ENCODE measurements at places on chromosomes 1 and 21.

DNA sequence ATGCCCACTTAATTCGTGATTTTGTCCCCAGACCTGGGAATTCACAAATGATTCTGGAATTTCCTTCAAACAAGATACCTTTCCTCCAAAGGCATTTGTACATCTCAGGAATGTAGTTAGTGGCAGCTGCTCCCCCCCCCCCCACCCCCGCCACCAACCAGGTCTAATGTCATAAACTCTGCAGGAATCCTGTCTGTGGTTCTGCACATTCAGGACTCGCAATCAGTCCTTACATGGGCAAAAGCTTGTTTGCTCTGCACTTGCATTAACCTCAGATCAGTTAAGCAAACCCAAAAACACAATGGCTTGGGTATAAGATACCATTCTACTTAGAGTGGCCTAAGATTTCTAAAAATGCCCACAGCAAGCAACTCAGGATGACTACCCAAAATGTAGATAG, 143.8 kb downstream of the TGFB2 start:
- DNase-seq = no peak

GRCh38 chr1:48967318-48967717, 190.6 kb upstream of the BEND5 start:
- no peak for DNase-seq

DNA sequence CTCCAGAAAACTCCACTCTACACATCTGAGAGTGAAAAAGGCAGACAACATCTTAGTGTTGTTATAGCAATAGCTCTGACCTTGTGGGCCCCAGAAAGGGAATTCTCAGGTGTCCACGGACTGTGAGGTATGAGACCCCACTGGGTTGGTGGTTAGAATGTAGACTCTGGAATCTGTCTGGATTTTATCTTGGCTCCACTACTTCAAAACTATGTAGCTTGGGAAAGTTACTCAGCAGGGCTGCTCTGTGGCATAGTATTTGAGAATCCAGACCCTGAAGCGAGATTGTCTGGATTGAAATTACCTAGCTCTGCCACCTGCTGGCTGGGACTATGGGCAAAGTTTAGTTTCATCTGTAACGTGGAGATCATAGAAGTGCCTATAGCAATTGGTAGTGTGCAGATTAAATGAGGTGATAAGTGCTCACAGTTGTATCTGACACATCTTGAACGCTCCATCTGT, 25.8 kb downstream of the PRDM2 start:
- no peak for DNase-seq

- no peak for DNase-seq
Measured at GRCh38 chr1:208641579-208642280, 397.5 kb upstream of the PLXNA2 start.

DNA sequence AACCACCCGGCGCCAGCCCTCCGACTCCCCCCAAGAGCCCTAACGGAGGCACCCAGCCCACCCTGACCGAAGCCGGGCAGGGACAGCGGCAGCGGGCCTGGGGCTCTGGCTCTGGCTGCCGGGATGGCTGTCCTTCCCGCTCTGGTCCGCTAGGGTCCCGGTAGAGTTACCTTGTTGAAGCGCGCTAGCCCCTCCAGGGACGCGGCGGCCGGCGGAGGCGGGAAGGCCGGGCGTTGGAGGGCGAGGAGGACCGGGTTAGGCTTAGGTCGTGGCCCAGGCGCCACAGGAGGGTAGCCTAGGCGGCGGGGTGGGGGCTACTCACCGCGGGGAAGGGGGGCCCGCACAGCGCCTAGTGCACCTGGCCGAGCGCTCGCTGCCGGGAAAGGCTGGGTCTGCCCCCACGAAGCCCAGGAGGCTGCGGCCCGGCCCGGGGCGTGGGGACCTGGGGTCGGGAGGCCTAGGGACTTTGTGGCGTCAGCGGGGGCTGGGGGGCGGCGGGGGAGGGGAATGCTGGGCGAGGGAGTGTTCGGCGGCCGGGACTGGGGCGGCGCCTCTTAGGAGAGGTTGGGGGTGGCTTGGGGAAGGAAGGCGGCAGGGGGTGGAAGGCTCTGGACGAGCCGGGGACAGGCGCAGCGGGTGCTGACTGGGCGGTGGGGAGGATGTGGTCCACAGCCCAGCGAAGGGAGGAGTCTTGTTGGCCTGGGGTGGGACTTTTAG, at the start of gene TRIM17:
Gene TRIM17, minus strand, starts transcription at position 645 of the 717 bp plus-strand sequence. CDS start 1,789 bp downstream, outside the sequence.
- no peak for DNase-seq

DNA sequence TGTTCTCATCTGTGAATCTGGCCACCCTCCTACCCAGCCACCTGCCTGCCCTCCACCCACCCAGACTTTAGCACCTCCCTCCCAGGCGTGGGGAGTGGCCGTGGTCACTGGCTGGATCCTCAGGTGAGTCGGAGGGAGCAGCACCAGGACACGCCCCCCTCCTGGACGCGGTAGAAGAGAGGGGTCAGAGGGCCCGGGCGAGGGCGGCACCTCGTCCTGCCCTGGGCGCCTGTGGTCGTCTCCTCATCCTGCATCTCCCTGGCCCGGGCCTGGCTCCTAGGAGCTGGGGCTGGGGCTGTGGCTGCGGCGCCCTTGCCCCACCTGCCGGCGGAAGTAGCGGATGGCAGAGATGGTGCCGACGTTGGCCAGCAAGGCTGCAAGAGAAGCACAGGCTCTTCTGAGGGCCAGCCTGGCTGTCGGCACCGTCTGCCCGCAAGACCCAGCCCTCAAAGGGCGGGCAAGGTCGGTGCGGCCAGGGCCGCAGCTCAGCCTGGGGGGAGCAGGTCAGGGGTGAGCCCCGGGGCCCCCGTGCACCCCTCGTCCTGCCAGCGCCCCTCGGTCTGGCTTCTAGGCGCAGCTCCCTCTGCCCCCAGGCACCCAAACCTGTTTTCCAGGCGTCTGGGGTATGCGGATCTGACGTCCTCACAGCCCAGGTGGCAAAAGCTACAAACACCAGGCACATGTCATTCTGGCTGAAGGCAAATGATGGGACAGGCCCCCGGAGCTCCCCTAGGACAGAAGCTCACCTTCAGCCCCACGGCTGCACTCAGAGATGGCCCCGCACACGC, 5.8 kb downstream of the PERM1 start:
- DNase-seq = no peak

DNA sequence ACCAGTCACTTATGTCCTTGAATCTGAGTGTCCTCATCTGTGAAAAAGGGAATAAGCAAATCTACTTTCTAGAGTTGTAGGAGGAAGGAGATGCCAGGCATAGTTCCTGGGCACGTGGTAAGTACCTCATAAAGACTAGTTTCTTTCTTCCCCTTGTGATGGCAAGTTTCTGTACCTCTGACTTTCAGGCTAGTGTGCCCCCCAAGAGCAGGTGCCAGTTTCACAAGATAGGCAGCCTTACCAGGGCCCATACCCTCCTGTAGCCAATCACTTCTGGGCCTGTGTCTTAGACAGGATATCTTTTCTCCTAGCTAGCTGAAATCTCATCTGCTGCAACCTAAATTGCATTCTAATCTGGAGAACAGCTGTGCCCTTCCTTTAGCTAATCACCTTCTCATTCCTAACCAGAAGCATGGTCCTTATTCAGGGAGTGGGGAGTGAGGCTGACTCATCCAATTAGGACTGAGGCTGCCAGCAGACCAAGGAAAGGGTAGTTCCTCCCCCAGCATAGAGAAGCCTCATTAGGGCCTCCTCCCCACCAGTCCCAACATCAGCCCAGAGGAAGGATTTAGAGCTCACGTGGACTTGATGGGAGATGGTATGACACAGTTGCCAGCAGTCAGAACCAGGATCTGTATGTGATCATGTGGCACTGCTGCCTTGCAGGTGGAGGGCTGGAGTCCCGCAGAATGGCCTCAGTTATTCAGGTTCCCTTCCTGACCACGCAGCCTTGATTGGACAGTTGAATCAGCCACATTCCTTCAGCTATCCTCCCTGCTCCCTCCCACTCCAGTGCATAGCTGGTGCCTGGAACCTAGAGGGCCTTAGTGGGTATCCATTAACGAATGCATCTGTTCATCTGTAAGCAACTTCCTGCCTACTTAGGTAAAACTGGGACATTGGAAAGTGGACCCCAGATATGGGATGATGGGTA, 7.9 kb downstream of the KLHDC8A start:
- DNase-seq = no peak

DNA sequence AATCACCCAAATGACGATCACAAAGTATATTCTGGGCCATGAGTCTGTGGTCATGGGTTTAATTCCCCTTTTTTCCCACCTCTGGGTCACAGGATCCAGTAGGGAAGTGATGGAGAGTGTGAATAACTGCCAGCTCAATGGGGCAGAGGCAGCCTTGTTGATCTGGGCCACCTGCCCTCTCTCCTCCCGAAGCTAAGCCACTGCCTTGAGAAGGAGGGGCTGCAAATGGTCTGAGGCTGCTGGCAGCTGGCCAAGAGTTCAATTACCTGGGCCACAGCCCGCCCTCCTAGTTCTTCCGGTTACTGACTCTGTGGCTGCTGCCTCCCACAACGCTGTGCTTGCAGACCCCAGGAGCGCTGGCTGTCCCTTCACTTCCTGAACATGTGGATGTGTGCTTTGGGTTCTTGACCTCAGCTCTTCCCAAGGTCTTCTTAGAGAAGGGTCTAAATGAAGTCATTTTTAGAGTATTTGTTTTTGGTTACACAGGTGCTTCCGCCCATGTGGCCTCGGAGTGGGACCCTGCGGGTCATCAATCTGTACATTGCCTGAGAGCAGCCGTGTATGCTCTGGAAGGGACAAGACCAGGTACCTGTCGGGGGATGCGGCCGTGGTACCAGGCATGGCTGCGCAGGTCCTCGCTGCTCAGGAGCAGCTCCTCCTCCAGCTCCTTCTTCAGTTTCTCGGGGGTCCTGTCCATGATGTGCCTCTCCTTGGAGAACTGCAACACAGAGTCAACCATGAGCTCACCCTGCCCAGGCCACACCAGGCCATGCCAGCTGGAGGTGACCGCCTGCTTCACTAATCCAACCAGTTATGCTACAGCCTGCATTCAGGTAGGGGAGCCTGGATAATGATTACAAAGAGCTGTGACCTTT, 89.7 kb downstream of the BCAR3 start:
- DNase-seq = no peak

DNA sequence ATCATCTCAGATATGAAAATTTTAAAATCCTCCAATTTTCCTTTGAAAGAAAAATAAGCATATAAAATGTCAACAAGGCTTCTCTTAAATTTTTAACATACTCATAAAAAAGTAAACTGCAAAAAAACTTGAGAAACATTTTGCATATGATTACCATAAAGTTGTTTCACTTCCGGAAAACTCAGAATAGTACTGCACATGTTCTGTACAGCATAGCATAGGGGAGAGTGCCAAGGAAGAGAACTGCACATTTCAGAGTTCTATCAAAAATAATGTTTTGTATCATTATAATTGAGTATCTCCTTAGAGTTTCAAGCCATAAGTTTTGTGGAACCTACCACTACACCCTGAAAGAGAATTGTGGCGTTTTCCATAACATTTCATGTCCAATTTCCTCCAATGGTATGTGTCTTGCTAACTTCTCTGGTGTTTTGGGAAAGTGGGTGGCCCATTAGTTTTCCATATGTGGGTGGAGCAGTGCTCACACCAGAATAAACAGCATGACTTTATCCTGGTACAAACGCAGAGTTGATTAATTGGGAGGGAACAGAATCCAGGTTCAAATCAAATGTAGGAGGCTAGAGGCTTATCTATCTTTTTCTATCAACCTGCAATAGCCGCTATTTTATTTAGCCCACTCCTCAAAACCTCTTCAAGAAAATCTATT, 430.9 kb downstream of the LMO4 start:
- DNase-seq = no peak

GRCh38 chr1:33013791-33014190, 22.9 kb downstream of the AK2 start:
- no peak for DNase-seq

DNA sequence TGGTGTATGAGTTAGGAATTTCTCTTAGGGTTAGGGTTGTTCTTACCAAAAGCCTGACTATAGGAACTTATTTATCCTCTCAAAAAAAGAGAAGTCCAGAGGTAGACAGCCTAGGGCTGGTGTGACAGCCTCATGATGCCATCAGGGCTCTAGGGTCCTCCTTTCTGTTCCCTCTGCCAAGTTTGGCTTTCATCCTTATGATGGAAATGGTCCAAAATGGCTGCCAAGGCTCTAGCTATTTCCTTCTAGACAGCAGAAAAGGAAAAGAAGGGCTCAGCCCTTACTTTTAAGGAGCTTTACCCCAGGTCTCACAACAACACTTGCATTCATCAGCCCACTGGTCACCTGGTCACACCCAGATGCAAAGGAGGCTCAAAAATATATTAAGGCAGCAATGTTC, 44.5 kb downstream of the IL12RB2 start:
- DNase-seq = no peak

DNA sequence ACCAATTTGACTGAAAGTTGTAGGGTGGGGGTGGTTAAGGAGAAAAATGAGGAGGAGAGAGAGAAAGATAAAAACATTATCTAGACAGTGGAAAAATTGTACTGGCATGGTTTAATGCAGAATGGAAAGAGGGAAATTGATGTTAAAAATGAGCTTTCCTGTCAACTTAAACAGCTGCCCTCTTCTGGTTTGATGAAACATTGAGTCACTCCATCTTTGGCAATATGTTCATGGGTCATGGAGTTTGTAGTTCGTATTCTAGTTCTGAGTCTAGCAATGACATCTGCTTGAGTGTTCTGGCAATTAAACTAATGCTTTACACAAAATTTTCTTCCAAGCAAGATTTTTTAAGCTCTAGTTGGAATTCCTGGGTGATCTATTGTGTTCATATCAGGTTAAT, 9.6 kb downstream of the ZNF648 start:
- DNase-seq = no peak

GRCh38 chr21:28908351-28908750, 84.3 kb downstream of the LTN1 start:
- no peak for DNase-seq

GRCh38 chr1:33081554-33082305, 777 bp downstream of the AZIN2 start:
- no peak for DNase-seq

DNA sequence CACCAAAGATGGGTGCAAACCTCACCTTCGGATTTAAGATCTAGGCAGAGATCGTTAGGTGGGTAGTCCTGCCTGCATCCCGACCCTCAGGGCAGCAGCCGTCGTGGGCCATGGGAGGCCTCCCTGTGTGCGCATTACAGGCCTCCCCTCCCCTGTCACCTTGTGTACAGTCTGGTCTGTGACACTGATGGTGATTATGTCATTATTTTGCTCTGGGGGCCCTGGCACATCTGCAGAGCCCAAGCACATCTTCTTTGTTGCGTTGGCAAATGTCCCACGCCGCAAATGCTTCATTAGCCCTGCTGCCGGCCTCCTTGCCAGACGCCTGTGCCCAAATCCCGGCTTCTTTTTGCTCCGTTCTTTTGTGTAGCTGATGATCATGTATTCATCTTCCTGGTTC, 31.7 kb downstream of the PROX1 start:
- no peak for DNase-seq

DNA sequence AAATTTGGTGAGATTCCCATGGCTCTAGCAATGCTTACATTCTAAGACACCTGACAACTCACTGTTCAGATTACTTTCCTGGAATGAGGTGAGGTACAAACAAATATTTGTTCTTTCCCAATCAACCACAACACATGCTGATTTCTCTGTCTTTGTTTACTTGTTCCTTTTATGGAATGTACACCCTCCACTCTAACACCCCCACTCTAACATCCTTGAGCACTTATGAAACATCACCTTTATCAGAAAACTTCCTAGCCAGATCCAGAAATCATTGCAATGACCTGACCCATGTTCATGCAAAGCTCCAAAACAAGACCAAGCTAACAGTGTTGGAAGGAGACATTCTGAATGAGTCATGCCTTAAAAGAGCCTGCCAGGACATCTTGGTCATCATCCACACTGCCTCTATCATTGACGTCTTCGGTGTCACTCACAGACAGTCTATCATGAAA, 35.5 kb downstream of the HSD3B1 start:
- no peak for DNase-seq
